Activated CD8-positive, alpha-beta memory T cell treated with anti-CD3 and anti-CD28 coated beads for 36 hours (primary cell): ENCODE measurements at places on chromosomes 12 and 14. TPM values are rescaled to one million over a fixed set of nuclear protein-coding genes. Genes with fewer than 3 reads are reported as not detected.

The ACVRL1 gene
- not detected for total RNA-seq

The PPFIBP1 gene
- total RNA-seq, result 10.6 TPM

The DCN gene
- total RNA-seq, result not detected

The PLEKHD1 gene
- not detected for total RNA-seq

The NXPH4 gene
- total RNA-seq, result 0.40 TPM
